ENCODE measurements at places on chromosomes 1 and 21. TPM values are rescaled to one million over a fixed set of nuclear protein-coding genes. Genes with fewer than 3 reads are reported as not detected.

GRCh38 chr1:156690675-156691036, 13.4 kb upstream of the NES start:
- no peak for DNase-seq

DNA sequence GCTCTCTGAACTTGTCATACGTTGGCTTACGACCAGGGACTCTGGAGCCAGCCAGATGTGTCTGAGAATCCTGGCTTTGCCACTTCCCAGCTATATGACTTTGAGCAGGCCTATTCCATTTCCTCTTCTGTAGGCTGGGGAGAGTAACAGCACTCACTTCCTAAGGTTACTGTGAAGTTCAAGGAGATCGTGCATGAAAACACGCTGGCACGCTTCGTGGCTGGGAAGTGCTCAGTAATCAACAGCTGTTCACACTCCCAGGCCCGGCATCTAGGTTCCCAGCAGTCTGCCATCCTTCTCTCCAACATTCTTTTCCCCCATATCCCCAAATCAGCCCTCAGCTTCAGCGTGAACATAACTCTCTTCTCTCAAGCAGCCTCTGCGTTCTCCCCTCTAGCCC, 2.0 kb downstream of the ASCL5 start:
- DNase-seq = no peak

DNA sequence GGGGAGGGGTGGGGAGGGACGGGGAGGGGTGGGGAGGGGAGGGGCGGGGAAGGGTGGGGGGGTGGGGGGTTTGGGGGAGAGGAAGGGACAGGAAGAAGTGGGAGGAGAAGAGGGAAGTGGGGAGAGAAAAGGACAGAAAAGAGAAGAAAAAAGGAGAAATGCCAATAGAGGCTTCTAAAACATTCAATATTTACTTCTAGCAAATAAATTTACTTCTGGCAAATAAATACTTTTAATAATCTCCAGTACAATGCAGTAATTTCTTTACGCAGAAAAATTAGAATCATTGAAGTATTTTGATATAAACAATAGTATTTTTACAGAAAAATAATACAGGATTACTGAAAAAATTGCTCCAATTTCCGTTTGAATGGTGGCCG, 9.4 kb upstream of the GPR161 start:
- no peak for DNase-seq

- DNase-seq = no peak
Observed at GRCh38 chr1:201628490-201628889, 89.6 kb downstream of the NAV1 start.

DNA sequence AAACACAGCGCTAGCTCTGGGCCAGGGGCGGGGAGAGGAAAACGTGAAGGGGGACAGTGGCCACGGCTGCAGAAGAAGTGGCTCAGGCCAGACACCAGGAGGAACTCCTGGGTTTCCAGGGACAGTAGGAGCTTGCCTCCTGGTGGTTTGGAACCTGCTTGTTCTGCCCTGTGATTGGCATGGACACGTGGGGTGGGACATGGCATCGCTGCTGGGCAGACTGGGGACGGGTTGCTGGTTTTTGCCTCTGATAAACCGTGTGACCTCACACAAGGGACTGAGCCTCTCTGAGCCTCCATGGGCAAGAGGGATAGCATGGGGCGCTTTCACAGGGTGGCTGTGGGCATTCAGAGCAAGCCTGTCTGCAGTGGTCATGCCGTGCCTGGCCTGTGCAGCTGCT, 7.5 kb upstream of the PLCH2 start:
- DNase-seq = no peak

- no peak for DNase-seq
Observed at GRCh38 chr1:116334015-116334547, 39.0 kb upstream of the ATP1A1 start.

GRCh38 chr1:245091171-245091621, 63.6 kb upstream of the KIF26B start:
- DNase-seq = no peak

- DNase-seq = no peak
Observed at GRCh38 chr1:215181518-215181917, 99.0 kb downstream of the KCNK2 start.

GRCh38 chr1:224753491-224753890, 137.4 kb downstream of the CNIH3 start:
- DNase-seq = no peak

GRCh38 chr1:240073097-240073496, 18.6 kb upstream of the FMN2 start:
- no peak for DNase-seq

DNA sequence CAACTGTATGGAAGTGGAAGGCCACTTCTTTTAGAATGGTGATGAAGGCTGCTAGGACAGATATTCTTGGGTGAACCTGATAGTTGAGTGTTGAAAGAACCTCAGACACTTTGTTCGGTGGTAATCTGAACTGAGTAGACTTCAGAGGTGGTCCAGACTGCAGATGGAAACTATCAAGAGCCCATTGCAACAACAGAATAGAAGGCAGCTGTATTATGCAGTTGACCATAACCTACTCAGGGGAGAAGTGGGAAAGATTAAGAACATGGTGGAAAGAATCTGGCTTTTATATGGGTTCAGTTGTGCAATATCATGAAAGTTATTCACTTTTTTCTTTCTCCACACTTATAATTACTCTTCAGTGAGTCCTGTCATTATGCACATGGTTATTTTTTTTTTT, 194.0 kb downstream of the KCNK2 start:
- DNase-seq = no peak

DNA sequence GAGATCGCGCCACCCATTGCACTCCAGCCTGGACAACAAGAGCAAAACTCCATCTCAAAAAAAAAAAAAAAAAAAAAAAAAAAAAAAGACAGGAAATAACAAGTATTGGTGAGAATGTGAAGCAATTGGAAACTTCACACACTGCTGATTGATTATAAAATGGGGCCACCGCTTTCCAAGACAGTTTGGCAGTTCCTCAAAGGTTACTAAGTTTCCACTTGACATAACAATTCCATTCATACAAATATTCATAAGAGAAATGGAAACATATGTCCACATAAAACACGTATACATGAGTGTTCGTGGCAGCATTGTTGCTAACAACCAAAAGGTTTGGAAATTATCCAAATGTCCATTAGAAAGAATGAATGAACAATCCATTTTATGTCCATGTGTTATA, 26.3 kb downstream of the USP24 start:
- no peak for DNase-seq

GRCh38 chr1:1441002-1441888, 5.8 kb downstream of the VWA1 start:
- no peak for DNase-seq

DNA sequence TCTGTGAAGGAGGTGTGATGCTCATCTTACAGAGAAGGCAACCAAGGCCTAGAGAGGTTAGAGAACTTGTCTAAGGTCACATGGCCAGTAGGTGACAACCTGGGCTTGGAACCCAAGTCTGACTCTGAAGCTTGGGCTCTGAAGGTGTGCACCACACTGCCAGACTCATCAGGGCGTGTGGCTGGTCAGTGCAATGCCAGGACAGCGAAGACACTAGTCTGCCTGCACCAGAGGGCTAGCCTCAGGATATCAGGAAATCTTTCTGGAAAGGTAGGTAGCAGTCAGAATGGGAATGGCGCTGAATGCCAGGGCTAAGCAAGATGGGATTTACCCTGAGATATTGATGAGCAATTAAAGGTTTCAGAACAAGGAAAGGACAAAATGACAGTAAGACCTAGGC, 34.9 kb downstream of the ELK4 start:
- no peak for DNase-seq

DNA sequence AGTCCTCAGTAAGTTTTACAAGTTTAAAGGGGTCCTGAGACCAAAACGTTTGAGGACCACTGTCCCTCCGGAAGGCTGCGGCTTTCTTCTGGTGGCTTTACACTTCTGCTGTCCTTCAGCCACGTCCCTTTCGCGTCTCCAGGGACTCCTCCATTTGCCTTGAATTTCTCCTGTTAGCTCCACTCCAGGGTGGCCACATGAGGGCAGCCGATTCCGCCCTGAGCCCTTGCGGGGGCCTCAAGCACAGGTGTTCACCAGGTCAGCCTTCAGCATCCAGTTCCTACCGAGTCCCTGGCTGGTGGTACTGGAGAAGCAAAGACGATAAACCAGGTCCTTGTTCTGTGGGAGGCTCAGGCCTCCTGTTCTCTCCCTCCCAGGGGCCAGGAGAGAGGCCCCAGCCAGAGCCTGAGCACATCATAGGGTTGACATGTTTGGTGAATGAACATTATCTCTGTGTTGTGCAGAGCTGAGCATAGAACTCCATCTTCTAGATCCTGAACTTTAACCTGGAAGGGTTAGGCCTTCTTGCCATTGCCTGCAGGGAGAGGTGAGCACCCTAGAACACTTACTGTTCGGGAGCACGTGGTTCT, 27.4 kb upstream of the COQ8A start:
- no peak for DNase-seq

S100A7A gene
- not detected for total RNA-seq

NBPF20 gene
- total RNA-seq = 2.3 TPM

LCE2C gene
- total RNA-seq = not detected

ABCA4 gene
- 0.79 TPM for total RNA-seq

ADARB1 gene
- 38.3 TPM for total RNA-seq

ELOA gene
- total RNA-seq = 44.1 TPM

TBX19 gene
- 1.3 TPM for total RNA-seq

DNAJC8 gene
- 66.4 TPM for total RNA-seq

TMEM269 gene
- total RNA-seq = not detected

NCSTN gene
- total RNA-seq = 65.3 TPM
